Stimulated activated naive CD8-positive, alpha-beta T cell treated with anti-CD3 and anti-CD28 coated beads, Interleukin-15, amount 100 ng/mL, for 72 hours (primary cell): ENCODE measurements at places on chromosomes 11 and 22.

- DNase-seq = no peak
These were observed 16.6 kb downstream of the CAPRIN1 start for GRCh38 chr11:34068111-34068510.

- DNase-seq = no peak
These were observed 11.5 kb downstream of the YPEL4 start for GRCh38 chr11:57638005-57638781.

GRCh38 chr11:69355346-69355940, 61.5 kb downstream of the MYEOV start:
- no peak for DNase-seq

GRCh38 chr22:41094041-41094593, 1.7 kb downstream of the EP300 start:
- no peak for DNase-seq

- peak; percentile 43 for DNase-seq
These were observed 2.0 kb downstream of the KCNJ11 start for GRCh38 chr11:17386331-17387084.

DNA sequence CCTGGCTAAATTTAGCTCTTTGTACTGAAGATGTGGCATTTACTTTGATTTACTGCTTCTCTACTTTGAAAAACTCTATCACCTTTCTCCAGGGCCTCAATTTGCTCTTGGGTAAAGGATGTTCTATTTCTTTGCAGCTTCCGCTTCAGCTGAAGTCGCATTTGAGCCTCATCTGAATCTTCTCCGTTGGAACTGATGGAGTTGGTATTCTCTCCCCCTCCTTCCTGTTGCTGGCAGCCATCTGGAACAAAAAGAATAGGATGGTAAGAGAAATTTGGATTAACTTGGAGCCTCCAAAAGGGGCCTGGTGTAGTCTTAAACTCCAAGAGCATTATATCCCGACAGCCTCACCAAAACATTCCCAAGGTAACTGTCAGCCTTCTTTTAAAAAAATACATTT, 16.6 kb downstream of the PAX6 start:
- no peak for DNase-seq

- peak; percentile 76 for DNase-seq
These were observed 16.0 kb downstream of the PIM3 start for GRCh38 chr22:49976439-49977175.

GRCh38 chr22:48239461-48240147, 1477.2 kb downstream of the TBC1D22A start:
- no peak for DNase-seq

- peak; percentile 46 for DNase-seq
These were observed 71.4 kb upstream of the MPEG1 start for GRCh38 chr11:59283825-59284772.

GRCh38 chr11:79025097-79025496, 415.7 kb downstream of the TENM4 start:
- no peak for DNase-seq

- no peak for DNase-seq
These were observed 8.0 kb downstream of the RNF121 start for GRCh38 chr11:71936825-71937224.

DNA sequence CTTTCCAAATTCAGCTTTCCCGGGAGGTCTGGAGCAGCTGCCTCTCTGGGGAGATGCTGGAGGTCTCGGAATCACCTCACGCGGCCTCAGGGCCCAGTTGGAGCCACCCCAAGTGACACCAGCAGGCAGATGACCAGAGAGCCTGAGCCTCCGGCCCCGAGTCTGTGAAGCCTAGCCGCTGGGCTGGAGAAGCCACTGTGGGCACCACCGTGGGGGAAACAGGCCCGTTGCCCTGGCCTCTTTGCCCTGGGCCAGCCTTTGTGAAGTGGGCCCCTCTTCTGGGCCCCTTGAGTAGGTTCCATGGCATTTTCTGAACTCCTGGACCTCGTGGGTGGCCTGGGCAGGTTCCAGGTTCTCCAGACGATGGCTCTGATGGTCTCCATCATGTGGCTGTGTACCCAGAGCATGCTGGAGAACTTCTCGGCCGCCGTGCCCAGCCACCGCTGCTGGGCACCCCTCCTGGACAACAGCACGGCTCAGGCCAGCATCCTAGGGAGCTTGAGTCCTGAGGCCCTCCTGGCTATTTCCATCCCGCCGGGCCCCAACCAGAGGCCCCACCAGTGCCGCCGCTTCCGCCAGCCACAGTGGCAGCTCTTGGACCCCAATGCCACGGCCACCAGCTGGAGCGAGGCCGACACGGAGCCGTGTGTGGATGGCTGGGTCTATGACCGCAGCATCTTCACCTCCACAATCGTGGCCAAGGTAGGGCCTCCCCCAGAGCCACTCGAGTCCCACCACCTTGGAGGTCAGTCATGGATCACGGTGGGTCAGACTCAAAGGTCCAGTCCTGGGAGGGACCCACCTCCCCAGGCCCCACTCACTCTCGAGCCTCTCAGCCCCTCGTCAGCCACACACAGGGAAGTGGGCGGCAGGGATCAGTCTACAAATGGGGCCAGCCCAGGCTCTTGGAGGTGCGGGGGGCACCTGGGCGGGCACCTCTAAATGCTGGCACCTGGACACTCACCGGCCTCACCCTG, 525 bp downstream of the SLC22A12 start:
- DNase-seq = no peak
